ENCODE measurements at places on chromosomes 1 and 21.
A peak's percentile ranks its signal among the peaks of the same experiment; 100 is the strongest.

- DNase-seq = no peak
These were observed 14.4 kb upstream of the GALNT2 start for GRCh38 chr1:230052665-230053064.

GRCh38 chr1:237031480-237031879 is 10.5 kb upstream of the RYR2 start:
- DNase-seq = no peak

GRCh38 chr1:86499987-86500593 is 31.4 kb downstream of the CLCA1 start:
- peak; percentile 50 for DNase-seq

DNA sequence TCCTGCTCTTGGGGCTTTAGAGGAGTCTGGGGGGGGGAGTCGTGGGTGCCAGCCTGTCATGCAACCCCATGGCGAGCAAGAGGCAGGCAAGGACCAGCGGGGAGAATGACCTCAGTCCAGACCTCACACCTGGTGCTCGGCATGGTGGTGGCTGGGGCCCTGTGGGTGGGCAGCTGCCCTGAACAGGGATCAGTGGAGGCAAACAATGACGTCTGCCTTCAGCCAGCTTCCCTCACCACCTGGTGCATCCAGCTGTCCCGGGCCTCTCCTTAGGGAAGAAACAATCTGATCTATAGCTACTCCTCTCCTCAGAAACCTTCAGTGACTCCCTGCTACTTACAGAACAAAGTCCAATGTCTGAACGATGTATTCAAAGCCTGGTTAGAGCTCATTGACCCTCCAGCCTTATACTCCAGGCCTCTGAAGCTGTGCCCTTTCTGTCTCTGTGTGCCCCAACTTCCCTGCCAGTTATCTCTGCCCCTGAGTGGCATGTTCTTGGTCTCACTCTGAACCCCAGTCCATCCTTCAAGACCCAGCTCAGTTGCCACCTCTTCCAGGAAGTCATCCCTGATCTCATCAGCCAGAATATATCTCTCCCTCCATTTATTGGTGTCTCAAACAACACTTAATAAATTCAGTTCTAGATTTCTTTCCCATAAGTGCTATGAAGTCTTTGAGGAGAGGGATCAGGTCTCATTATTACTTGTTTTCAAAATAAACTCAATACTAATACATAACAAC is 6.6 kb downstream of the PADI2 start:
- DNase-seq = no peak

DNA sequence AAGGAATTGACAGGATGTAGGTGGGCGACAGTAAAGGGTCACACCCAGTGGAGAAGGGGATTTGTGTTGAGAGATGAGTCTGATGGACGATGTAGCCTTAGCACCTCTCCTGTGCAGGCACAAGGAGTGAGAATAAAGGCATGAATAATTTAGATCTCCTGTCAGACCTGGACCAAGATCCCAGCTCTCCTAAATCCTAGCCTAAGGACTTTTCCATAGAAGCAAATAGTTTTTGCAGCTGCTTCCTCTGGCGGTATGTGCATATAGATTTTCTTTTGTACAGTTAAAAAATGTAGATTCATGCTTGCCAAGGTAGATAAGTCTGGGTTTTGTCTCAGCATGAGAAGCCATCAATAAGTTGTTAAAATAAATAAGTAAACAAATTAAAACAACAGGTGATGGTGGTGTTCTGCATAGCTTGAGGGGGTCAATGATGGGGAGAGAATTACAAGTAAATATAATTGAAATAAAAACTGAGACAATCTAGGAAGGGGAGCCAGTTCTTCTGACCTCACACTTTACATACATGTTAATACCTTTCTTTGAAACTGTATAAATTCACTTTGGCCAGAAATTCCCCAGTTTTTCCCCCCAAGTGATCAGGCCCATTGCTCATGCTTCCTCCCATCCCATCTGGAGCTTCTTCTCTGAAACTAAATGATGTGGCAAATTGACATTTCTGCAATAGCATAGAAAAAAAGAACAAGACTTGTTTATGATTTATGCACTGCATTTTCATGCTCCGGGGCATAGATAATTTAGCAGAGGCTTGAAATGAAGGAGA is 12.4 kb upstream of the ZP4 start:
- DNase-seq = no peak

DNA sequence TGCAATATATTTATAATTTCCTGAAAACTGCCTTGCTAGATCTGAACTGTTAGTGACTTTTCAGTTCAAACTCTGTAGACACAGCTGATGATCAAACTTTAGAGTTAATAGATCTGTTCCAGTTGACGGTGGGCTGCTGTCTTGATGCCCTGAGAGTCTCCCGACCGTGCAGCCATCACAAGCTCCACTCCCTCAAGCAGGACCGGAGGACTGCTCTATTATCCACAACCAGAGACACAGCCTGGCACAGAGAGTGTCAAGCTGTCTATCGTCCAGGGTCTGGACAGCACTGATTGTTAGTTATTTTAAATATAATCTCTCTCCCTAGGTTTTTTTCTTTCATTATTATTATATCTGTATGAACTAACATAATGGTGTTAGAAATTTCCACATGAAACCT is 8.0 kb downstream of the CHODL start:
- no peak for DNase-seq

DNA sequence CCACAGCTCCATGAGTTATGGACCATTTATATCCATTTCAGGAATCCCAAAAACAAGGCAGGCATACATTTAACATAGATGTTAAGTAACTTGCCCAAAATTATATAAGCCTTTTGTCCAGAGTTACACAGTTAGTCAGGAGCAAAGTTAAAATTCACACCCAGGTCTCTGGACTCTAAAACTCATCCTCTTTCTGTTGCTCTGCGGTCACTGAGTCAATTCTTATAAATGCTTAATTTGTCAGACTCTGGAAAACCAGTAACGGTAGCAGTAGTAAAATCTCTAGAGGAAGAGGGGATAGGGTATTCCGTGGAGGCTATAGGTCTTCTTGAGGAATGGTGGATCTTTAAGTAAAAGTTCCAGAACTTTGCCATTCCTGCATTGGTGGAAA is 223.6 kb upstream of the JUN start:
- no peak for DNase-seq

All from KBM-7 (cell line).